Coronary artery (tissue), 2 donors: ENCODE measurements at places on chromosomes 7 and 10.

- DNase-seq, result no peak
Observed at GRCh38 chr10:30820261-30820991, 190.9 kb upstream of the LYZL2 start.

DNA sequence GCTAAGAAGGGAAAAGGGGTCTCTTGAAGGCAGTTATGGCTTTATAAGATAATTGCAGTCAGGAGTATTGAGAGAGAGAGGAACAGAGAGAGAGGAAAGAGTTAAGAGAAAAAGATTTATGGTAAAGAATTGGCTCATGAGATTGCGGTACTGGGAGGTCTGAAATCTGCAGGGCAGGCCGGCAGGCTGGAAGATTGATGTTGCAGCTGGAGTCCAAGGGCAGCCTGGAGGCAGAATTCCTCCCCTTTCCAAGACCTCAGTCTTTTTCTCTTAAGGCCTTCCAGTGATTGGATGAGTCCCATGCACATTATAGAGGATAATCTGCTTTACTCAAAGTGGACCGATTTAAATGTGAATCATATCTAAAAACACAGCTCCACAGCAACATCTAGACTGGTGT lies 68.4 kb downstream of the HACD1 start:
- no peak for DNase-seq

DNA sequence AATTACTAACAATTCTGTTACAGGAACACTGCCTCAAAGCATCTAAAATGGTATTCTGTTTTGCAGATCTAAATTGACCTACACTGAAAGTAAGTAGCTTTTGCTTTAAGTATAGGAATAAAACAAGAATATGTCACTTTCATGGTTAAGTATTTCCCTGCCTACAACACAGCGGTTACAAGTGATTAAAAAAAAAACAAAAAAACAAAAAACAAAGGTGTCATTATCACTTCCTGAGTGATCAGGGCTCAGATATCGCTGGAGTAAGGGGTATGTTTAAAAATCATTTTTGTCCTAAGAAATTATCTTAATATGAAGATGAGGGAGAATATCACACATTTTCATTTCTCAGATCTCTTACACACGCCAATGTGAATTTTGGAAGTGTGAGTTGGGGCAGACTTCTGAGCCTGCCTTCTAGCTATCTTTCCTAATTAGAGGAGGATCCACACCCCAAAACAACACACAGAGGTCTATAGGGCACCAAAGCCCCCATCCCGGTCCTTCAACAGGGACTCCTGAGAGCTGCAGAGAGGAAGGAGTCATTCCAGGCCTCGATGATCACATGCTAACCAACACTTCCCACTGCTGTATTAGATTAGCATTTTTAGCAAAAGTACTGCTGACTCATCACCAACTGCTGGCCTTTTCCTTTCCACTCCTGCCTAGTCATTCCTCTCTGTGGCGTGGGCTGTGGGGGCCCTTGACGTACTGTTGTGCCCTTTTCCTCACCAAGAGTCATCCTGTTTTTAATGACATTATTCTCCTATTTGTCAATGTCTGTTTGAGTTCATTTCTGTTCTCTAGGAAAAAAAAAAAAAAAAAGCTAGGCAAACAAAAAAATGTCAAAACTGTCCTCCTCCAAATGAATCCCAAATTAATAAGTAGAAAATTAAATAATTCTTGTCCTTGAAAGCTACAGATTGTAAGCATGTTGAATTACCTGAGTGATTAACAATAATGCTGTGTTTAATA lies 31.2 kb downstream of the PRTFDC1 start:
- peak; percentile 75 for DNase-seq

DNA sequence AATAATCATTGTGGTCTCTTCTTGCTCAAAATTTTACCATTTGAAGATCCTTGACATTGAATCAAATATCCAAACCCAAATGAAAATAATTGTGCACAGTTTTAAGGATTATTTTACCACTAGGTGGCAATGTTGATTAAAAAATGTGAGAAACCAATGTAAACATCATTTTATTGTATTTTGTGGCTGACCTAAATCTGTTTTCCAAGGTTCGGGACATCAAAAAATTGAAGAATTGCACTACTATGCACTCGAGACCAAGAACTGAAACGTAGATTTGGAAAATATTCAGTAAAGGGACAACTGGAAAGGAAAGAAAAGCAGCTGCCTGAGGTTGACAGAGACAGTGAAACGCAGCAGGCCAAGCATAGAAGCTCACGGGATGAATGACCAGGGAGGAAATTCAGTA lies 259.3 kb downstream of the SNX13 start:
- no peak for DNase-seq

- no peak for DNase-seq
Observed at GRCh38 chr7:142910481-142910880, 23.1 kb downstream of the TRPV5 start.
